Activated CD4-positive, alpha-beta memory T cell treated with anti-CD3 and anti-CD28 coated beads for 36 hours (primary cell): ENCODE measurements at places on chromosomes 11 and 22.

- DNase-seq = no peak
Measured at GRCh38 chr22:19868773-19869471, 14.2 kb upstream of the GNB1L start.

DNA sequence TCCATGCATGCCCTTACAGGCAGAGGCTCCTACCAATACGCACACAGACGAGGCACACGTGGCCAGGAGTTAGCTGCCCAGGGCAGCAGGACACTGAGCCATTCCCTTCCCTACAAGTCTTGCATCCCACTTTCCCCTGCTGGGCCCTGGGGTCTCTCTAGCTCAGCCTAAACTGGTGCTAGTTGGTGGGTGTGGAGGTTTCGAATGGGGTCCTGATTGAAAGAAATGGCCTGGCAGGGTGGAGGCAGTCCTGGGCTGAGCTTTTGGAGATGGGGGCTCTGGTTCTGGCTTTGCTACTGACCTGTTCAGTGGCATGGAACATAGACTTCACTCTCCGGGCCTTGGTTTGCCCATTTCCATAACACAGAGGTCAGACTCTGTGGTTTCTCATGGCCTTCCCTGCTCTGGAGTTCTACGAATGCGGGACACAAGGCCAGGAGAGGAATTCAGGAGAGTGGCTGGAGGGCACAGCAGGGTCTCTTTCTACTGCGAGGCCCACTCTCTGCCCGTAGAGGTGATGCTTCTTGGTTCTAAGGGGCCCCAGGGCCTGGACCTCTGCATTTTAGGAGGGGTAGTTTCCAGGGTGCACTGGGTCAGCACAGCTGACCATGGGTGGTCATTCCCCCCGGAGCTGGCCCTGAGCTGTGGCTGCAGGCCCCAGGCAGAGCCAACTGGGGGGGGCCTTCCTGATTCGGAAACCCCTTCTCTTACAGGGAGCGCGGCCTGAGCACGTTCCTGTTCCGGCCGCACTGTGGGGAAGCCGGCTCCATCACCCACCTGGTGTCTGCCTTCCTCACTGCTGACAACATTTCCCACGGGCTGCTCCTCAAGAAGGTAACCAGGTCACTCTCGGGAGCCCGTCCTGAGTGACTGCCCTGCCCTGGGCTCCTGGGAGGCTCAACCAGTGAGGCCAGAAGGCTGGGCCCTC is 40.0 kb downstream of the RNF141 start:
- no peak for DNase-seq

GRCh38 chr11:118785362-118785761 is 5.6 kb downstream of the DDX6 start:
- DNase-seq = peak; percentile 41

GRCh38 chr22:23396362-23397007 is 183.6 kb downstream of the IGLL1 start:
- no peak for DNase-seq

- no peak for DNase-seq
Measured at GRCh38 chr22:29689206-29689879, 30.5 kb upstream of the CABP7 start.

DNA sequence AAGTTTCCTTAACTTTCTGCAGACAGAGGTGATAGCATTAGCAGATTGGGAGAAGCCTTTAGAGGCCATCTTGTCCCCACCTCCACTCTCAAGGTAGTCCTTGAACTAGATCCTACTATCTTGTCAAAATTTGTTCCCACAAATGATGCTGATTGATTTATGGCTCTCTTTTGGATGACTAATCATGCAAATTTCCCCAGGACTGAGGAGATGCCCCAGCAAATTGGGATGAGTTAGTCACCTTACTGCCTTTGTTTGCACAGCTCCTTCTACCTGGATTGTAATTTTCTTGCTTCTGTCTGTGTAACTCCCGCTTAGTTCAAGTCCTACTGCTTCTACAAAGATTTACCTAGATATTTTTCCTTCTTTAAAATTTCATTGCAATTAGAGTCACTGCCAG is 391.4 kb upstream of the CADM1 start:
- DNase-seq = no peak

DNA sequence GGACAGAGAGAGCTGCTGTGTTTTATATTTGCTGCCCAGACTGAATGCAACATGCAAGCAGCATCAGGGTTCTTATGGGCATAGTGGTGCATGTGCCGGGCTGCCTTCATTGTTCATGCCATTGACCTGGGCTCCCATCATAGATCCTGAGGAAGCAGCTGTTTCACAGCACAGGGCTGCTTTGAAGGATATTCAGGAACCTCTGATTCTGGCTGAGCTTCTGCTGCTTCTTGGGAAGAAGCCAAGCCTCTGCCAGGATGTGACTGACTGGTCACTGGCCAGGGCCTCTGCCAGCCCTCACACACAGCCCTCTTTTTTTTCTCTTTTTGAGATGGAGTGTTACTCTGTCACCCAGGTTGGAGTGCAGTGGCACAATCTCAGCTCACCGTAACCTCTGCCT is 43.3 kb downstream of the CYB5R2 start:
- no peak for DNase-seq
